ENCODE measurements at places on chromosomes 1 and 21.

DNA sequence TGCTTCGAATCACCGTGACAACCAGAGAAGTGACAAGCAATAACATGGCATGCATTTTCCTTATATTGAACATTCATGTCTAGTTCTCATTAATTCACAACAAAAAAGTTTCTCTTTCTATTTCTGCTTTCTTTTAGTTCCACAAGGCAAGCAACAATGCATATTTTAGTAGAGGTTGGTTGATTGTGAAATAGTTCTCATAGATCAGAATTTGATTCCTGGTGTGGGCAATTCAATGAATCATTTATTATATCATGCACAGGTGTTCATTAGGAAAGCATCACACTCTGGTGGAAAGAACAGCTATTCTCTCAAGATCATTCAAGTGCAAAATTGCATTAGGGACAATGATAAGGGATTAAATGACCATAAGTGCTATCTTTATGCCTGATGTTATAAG lies 980.9 kb downstream of the BRINP3 start:
- no peak for DNase-seq

- no peak for DNase-seq
Observed at GRCh38 chr1:209318181-209319056, 265.1 kb upstream of the CAMK1G start.

GRCh38 chr1:9388335-9389180 lies 95.9 kb downstream of the SPSB1 start:
- no peak for DNase-seq

- DNase-seq: no peak
Observed at GRCh38 chr1:118659646-118660045, 328.5 kb downstream of the TBX15 start.

- no peak for DNase-seq
Observed at GRCh38 chr1:39947260-39947659, 7.7 kb upstream of the MFSD2A start.

DNA sequence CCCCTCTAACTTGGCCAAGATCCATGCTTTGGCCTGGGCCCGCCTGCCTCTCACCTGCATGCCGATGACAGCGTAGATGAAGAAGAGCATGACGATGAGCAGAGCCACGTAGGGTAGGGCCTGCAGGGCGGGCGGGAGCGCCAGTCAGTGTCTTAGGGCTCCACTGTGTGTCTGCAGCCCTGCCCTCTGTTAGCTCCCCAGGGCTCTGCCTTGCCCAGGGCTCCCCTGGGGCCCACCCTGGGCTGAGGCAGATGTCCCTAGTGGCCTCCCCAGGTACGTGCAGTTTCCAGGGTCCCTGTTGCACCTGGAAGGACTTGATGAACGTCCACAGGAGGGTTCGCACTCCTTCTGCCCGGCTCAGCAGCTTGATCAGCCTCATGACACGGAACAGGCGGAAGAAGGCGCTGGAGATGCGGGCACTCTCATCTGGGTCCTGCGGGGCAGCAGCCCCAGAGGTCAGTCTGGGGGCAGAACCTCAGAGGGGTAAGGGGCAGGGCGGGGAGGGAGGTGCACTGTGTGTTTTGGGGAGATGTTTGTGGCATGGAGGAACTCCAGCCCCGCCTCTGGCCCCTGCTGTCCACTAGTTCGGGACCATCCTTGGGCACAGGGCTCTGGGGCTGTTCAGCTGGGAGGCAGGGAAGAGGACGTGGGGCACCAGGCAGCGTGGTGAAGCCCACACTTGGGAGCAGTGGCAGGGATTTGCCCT lies 29.8 kb upstream of the KIF21B start:
- no peak for DNase-seq

DNA sequence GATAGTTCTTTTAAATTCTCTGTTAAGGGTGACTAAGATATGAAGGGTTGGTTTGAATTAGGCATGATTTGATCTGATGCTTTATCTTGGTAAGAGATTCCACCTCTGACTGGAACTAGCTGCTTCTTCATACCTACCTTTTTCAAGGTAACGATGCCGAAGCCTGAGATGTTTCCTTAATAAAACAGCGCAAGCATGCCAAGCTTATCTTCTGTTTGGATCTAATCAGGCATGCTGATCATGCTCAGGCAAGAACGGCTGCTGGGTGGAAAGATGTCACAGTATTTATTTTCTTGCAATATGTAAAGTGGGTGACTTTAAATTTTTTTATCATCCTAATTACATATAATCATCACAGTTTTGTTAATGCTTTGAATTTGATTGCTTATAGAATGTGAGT lies 148.7 kb downstream of the ADGRL2 start:
- no peak for DNase-seq

DNA sequence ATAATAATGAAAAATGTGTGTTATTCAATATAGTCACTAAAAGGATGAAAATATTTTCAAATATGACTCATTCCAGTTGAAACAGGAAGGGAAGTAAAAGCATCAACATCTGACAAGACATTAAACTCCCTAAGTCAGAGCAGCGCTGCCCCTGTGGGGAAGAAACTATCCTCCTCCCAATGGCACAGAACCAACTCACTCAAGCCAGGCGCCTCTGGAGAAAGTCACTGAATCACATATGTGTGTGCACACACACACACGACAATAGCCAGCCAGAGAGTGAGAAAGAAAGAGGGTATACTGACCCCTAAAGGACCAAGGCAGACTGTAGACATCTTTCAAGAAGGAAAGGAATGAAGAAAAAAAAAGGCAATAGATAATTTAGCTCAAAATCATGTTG lies 126.9 kb downstream of the SETD4 start:
- DNase-seq: no peak

GRCh38 chr1:233514946-233515391 lies 98.9 kb upstream of the KCNK1 start:
- no peak for DNase-seq

GRCh38 chr1:68442822-68443556 lies 6.8 kb downstream of the RPE65 start:
- DNase-seq: no peak

- no peak for DNase-seq
Observed at GRCh38 chr1:231190456-231190855, 28.6 kb downstream of the TRIM67 start.

DNA sequence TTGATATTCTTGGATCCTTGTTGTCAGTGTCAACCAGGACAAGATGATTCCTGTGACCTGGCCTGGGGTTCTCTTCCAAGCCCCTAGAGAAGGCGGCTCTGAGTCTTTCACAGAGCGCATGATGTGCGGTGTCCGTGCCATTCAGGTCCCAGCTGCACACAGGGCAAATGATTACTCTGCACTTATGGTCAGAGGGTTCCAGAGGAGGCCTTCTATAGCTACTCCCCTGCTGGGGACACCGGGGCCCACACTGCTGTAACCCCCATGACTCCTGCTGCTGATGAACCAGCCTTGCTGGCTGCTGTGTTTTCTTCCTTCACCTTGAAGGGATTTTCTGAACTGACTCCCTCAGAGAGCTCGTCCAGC lies 1.5 kb downstream of the PTGFRN start:
- no peak for DNase-seq

GRCh38 chr1:214413315-214413714 lies 132.4 kb downstream of the SMYD2 start:
- DNase-seq: no peak

DNA sequence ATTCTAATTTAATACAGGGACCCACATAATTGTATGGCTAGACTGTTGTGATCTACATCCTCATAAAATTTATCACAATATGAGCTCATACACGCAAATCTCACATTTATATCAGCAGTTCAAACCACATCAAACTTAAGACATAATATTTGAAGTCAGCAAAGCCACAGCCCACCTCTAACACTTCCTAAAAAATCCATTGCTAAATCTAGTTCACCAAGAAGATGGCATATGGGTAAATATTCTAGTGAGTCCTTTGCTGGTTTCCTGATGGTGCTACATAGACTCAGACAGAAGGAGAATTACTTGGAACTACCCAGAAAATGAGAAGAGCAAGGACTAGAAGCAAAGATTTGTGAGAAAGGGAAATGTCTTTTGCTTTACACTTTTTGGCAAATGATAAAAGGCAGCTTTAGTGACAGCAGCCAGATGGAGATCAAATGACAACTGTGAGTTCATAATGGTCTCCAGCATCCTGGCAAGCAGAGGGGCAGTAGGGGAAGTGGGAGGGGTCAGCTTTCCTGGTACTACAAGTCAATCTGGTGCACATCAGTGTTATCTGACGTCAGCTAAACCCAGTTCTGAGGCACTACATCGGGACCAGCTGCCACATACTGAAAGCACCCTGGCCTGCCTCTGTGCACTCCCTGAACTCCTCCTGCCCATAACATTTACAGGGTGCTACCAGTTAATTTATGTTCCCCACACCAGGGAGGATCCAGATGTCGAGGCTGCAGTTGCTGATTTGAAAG lies 10.6 kb upstream of the GADD45A start:
- DNase-seq: no peak

DNA sequence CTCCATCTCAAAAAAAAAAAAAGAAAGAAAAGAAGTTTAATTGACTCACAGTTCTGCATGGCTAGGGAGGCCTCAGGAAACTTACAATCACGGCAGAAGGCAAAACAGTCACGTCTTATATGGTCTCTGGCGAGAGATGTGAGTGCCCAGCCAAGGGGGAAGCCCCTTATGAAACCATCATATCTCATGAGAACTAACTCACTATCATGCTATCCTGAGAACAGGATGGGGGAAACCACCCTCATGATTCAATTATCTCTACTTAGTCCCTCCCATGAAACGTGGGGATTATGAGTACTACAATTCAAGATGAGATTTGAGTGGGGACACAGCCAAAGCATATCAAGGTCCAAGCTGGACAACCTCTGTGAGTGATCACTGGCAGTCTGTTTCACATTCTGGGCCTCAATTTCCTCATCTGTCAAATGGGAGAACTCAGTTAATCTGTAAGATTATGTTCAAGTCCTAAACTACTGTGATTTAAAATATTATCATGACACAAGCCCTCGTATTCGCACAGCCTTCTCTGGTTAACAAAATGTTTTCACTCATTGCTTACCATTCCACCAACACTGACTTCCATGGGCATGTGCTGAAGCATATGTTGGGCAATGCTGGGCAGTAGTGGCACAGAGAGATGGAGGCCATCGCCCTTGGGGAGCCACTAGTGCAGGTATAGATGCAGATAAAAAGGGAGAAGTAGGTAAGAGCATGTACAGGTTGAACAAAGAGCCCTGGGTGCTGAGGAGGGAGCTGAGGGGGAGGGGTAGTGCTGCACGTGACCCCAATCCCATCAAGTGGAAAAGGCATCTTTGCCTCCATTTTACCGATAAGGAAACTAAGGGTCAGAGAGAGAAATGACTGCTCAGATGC lies 46.2 kb upstream of the SLC2A1 start:
- no peak for DNase-seq

- no peak for DNase-seq
Observed at GRCh38 chr1:145926686-145927062, 610 bp downstream of the RBM8A start.

- DNase-seq: no peak
Observed at GRCh38 chr1:170657275-170657853, 6.6 kb upstream of the PRRX1 start.

GRCh38 chr1:78619446-78619802 lies 824 bp upstream of the IFI44L start:
- no peak for DNase-seq

- DNase-seq: no peak
Observed at GRCh38 chr21:23356905-23357304, 2250.4 kb downstream of the MRPL39 start.

DNA sequence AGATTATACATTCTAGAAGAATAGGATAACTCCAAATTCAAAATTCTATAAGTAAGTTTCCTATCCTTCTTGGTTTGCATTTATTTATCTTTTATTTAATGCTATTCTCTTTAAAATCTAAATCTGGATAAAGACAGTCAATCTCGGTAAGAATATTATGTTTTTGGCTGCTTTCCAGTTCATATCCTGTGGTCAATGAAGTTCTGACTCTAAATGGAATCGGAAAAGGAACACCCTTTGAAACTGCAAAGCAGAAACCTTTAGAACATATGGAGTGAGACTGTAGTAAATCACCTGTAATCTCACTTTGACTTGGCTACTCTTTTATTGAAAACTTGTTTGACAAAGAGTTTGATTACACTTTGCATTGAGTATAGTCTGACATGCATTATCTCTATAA lies 85.2 kb downstream of the KIFAP3 start:
- no peak for DNase-seq

GRCh38 chr1:160367516-160367900 lies 637 bp downstream of the NHLH1 start:
- no peak for DNase-seq

GRCh38 chr1:9080705-9081291 lies 11.4 kb upstream of the SLC2A5 start:
- DNase-seq: no peak

GRCh38 chr1:164443166-164443565 lies 115.8 kb upstream of the PBX1 start:
- no peak for DNase-seq

- no peak for DNase-seq
Observed at GRCh38 chr21:28805885-28806284, 186.8 kb downstream of the LTN1 start.

DNA sequence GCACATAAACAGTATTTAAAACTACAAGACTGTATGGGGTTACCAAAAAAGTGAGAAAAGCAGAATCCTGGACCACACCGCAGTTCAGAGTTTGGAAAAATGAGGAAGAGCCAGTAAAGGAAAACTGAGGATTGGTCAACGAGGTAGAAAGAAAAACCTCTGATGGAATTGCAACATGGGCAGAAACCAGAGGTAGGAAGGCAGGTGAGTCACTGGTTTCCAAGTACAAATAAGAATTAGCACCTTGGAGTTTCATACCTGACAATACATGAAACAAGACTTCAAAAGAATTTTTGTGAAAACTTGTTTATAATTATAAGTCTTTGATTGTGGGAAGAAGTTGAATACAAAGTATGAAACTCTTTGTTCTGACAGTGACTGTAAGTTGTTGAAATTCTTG lies 533.7 kb upstream of the DAB1 start:
- DNase-seq: no peak

GRCh38 chr1:175124861-175125260 lies 57.2 kb downstream of the TNN start:
- DNase-seq: no peak

GRCh38 chr21:41769521-41769920 lies 2.7 kb upstream of the RIPK4 start:
- DNase-seq: no peak

- no peak for DNase-seq
Observed at GRCh38 chr1:77228836-77229235, 9.6 kb upstream of the PIGK start.

DNA sequence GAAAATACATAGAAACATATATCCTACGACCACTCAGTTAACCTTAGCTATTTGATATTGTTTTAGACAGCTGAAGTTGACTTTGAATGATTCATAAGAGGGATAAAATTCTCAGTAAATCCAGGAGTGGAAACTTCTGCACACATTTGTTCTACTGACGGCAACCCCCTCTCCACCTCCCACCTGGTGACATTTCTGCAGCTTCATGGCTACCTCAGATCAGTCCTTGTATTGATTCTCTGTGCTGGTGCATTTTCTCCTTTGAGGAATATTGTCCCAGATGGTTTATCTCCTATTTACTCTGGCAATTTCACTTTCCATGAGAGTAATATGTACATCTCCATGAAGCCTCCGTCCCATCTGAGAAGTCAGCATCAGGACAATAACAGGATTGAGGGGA lies 57.7 kb upstream of the COA6 start:
- no peak for DNase-seq

Data from NCI-H1417 treated with DMSO at 0.1 percent for 48 hours (cell line).